HEK293T (cell line): ENCODE measurements at places on chromosomes 2 and 18.

GRCh38 chr18:49476664-49477411 lies 10.2 kb downstream of the C18orf32 start:
- DNase-seq: no peak

DNA sequence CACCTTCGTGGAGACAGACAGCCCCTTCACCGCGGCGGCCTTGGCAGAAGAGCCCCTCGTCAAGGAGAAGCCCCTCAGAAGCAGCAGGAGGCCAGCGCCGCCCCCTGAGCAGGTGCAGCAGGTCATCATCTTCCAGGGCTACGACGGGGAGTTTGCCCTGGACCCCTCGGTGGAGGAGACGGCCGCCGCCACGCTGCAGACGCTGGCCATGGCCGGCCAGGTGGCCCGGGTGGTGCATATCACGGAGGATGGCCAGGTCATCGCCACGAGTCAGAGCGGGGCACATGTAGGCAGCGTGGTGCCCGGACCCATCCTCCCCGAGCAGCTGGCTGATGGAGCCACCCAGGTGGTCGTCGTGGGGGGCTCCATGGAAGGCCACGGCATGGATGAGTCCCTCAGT lies 145.7 kb downstream of the PTGR3 start:
- no peak for DNase-seq

DNA sequence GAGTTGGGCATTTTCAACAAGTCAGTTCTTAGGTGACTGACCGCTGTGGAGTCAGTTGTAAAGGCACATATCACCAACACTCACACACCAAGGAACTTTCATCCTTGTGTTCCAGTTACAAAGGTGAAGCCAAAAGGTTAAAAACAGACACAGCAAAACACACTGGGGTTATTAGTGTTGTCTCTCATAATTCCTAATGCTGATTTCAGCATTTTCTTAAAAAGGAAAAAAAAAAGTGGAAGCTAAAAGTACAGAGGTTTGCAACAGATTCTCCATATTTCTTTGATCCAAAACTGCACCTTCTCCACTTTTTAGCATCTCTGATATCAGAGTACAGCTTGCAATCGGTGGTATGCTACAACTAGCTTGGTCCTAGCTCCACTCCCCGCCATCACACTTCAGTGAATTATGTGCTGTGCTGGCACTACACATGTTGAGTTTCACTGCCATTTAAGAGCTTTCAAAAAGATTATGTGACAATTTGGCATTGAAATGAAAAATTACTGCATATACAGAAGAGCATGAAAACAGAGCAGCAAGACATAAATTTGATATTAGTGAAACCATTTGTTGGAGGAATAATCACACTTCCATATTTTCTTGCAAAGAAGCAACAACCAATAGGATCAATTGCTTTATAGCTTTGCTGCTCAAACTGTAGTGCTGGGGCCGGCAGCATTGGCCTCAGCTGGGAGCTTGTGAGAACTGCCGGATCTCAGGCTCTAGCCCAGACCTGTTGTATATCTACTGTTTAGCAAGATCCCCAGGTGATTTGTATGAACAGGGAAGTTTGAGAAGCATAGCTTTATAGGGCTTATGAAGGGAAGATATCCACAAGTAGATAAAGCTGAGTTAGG lies 62.3 kb upstream of the DAPL1 start:
- no peak for DNase-seq

GRCh38 chr2:208713066-208713745 lies 306.6 kb downstream of the PTH2R start:
- DNase-seq: no peak

- no peak for DNase-seq
Measured at GRCh38 chr2:138020432-138020831, 56.2 kb downstream of the HNMT start.

- DNase-seq: no peak
Measured at GRCh38 chr2:219887870-219888269, 260.4 kb downstream of the SLC4A3 start.

DNA sequence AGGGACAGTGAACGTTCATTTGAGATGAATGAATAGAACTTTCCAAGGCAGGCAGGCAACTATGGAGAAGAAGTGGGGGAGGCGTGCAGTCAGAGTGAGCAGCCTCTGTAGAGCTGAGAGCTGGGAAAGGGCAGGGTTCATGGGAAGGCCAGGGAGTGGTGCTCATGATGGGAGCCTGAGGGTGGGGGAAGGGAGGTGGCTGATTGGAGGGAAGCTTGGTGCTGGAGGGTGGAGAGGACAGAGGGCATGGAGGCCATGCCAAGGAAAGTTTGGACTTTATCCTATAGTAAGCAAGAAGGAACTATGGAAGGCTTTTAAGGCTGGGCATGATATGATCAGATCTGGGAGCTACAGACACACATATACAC lies 47.6 kb upstream of the LGALSL start:
- DNase-seq: no peak

DNA sequence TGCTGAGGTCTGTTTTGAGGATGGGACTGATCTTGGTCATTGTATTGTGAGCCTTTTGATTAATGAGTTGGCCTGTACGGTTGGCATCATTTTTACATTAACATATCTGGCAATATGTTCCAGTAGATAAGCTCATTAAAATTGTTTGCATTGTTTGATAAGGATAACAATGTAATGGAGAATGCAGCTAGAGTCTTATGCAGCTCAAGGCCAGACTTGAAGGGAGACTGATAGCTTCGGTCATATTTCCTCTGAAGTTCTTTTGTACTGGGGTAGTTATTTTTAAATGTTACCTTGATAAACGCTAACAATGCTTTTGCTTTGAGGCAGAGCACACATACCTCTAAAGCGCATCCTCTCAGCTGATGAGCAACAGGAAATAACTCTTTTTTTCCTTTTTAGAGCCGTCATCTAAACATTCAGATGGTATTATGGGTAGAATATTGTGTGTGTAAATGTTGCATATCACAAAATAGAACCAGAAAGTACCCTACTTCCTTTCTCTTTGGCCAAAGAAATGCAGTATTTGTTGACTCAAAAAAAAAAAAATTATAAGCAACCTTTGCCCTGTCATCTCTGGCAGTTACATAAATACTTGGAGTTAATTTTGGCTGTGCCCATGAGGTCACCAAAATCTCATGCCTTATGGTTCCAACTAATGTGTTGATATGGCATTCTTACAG lies 1.3 kb downstream of the MAPRE2 start:
- no peak for DNase-seq

DNA sequence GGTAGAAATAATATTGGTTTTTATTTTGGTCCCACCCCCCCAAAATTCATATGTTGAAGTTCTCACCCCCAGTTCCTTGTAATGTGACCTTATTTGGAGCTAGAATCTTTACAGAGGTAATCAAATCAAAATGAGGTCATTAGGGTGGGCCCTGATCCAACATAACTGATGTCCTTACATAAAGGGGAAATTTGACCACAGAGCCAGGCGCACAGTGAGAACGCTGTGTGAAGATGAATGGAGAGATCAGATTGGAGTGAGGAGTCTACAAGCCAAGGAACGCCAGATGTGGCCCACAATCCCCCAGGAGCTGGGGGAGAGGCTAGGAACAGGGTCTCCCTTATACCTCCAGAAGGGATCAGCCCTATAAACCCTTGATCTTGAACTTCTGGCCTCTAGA lies 31.6 kb upstream of the TRIB2 start:
- DNase-seq: no peak

DNA sequence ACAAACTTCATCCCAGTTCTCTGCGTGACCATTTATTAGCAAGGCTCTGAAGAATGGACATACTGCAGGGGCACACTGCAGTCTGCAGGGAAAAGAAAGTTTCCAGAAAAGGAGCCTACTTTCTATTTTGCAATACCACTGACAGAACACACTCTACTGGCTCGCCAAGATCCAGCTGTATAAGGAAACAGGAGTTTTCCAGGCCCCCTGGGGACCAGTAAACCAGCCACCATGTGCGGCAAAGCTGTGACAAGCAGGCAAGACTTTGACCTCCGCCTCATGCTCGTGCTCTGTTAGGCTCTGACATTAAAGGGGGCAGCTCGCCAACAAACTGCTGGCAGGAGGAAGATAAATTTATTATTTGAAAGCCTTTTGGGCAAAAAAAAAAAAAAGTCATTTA lies 67.3 kb downstream of the CCBE1 start:
- no peak for DNase-seq

- no peak for DNase-seq
Measured at GRCh38 chr2:172462849-172463381, 35.5 kb downstream of the ITGA6 start.

- no peak for DNase-seq
Measured at GRCh38 chr2:28332696-28333095, 60.0 kb upstream of the FOSL2 start.

DNA sequence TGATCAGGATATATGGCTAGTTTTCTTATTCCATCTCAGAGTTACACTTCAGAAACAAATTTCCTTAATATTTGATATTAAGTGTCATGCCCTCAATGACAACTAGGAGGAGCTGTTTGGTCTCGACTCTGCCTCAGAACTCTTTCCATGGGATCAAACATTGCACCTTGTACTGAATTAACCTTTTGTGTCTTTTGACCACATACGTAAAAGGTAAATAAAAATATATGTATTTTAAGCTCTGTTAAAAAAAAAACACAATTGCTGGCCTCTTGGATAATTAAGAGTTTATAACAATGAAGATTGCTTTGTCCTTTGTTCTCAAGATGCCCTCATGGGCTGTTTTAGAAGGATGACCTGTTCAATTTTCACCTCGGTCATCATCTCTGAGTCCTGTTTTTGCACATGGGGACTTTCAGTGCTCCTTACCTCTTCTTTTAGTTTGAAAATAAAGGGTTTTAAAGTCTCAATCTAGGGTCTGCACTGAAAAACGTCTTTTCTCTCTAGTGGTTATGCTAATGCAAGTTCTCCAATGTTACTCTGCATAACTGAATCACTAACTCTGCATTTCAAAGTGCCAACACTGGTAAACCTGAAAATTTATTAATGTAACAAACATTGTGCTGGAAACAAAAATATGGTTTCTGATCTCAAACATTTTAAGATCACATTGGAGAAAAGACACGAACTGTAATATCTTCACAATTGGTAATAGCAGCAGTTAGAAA lies 18.8 kb upstream of the FN1 start:
- DNase-seq: peak; percentile 48

GRCh38 chr2:100791294-100791935 lies 28.5 kb upstream of the NPAS2 start:
- DNase-seq: no peak

DNA sequence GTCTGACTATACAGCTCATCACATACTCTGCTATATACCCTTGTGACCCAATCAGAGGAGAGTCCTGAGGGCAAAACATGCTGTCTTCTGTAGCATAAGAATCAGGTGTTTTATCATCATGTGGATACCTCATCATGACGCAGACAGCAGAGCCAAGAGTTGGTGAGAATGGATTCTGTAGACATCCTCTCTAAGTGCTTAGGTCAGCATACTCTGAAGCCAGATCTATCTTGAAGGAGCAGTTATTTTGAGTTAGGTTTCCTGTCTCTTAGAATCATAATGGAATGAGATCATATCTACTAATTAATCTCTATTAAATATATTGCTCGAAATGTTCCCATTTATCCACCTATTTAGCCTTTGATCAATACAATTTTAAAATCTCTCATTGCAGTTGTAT lies 190.2 kb upstream of the KCNH7 start:
- no peak for DNase-seq

- DNase-seq: no peak
Measured at GRCh38 chr2:135121016-135121657, 69.0 kb downstream of the RAB3GAP1 start.

DNA sequence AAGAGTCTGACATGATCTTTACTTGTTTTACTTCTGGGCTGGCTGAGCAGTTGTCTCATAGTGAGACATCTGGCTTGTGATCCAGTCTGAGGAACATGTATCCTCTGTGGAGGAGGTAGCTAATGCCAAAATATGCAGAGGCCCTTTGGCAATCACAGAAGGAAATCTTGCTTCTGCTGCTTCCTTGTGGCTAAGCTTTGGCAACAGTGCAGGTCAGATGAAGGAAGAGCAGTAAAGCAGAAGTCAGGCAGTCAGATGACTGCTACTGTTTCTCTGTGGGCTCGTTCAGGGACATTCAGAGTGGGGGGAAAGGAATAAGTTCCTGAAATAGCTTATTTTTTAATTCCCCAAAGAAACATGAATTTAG lies 22.3 kb downstream of the DOK1 start:
- no peak for DNase-seq

GRCh38 chr2:233076749-233077148 lies 16.6 kb downstream of the INPP5D start:
- DNase-seq: no peak

- DNase-seq: no peak
Measured at GRCh38 chr2:81835321-81836000, 1530.9 kb upstream of the LRRTM1 start.
